Fibroblast of skin of scalp (primary cell): ENCODE measurements at places on chromosomes 5 and 9.

DNA sequence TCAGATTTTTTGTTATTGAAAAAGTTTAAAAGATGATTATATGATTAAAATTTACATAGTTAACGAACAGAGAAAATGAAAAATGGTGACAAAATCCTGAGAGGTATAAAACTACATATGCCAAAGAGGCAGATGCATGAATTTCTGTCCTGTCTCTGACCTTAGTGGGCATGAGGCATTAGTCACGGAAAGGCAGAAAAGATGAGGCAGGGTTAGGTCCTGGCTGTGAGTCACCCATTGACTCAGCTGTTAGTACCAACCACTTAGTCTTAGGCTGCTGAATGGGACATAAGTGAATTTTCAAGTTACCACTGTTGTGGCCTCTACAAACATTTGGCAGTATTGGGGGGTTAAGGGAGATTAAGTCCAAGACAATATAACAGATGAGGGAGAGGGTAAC is 33.1 kb downstream of the RASA1 start:
- DNase-seq, result peak; percentile 87

DNA sequence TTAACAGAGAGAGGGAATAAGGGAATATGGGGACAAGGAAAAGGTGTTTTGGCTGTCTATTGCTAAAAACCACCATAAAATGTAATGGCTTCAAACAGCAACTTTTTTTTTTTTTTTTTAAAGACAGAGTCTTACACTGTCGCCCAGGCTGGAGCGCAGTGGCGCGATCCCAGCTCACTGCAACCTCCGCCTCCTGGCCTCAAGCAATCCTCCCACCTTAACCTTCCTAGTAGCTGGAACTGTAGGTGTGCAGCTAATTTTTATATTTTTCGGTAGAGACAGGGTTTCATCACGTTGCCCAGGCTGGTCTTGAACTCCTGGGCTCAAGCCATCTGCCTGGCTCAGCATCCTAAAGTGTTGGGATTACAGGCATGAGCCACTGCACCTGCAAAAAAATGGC is 4.3 kb upstream of the SPATA24 start:
- DNase-seq, result no peak

GRCh38 chr5:53339962-53340540 is 140.4 kb upstream of the FST start:
- no peak for DNase-seq

DNA sequence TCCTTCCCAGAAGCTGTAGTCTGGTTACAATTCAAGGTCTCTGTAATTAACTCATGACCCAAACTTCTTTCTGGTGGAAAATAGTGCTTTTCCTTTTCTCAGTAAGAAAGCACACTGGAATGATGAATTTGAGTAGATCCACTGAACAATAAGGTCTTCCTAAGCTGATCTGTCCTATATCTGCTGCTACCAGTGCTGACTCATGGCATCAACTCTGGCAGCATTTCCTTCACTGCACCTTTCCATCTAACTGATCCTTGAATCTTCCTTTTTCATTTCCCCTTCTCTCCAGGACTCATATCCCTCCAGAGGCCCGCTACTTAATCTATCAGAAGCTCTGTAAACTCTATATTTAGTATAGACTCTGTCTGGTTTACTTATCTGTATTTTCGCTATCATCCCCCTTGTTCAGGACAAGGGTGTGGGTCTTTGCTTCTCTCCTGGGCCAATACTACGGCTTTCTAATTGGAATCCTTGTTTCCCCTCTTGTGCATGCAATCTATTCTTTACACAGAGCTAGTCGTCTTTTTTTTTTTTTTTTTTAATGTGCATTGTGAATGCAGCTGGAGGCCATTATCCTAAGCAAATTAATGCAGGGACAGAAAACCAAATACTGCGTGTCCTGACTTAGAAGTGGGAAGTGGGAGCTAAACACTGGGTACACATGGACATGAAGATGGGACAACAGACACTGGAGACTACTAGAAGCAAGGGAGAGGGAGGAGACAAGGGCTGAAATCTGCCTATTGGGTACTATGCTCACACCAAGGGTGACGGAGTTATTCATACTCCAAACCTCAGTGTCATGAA is 192.2 kb upstream of the RPS23 start:
- no peak for DNase-seq

GRCh38 chr5:178380086-178380485 is 147.5 kb upstream of the PHYKPL start:
- no peak for DNase-seq

- no peak for DNase-seq
These were observed 59.5 kb downstream of the MVB12B start for GRCh38 chr9:126386088-126386487.

- peak; percentile 78 for DNase-seq
These were observed 540.9 kb upstream of the WWC1 start for GRCh38 chr5:167750586-167750985.

DNA sequence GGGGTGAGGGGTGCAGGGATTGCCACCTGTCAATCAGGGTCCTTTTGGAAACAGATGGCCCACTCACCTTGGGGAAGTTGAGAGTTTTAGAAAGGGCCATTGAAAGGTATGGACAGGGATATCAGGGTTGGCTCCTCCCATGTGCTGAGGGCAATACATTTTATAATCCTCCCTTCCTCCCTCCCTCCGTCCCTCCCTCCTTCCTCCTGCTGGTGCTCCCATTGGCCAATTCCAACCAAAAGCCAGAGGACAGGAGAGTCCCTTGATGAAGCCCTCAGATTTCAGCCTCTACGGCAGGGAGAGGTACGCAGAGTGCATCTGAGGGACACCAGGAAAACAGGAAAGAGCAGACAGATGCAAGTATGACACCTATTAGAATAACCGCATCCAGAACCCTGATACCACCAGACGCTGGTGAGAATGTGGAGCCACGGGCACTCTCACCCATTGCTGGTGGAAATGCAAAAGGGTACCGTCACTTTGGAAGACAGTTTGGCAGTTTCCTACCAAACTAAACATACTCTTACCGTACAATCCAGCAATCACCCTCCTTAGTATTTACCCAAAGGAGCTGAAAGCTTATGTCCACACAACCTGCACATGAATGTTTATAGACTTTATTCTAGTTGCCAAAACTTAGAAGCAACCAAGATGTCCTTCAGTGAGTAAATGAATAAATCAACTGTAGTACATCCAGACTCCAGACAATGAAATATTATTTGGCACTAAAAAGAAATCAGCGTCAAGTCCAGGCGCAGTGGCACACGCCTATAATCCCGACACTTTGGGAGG is 58.2 kb upstream of the OTULINL start:
- DNase-seq, result no peak

GRCh38 chr9:124504530-124505005 is 2.6 kb downstream of the NR5A1 start:
- DNase-seq, result no peak

- no peak for DNase-seq
These were observed 33.9 kb downstream of the GNAQ start for GRCh38 chr9:77997611-77998284.

DNA sequence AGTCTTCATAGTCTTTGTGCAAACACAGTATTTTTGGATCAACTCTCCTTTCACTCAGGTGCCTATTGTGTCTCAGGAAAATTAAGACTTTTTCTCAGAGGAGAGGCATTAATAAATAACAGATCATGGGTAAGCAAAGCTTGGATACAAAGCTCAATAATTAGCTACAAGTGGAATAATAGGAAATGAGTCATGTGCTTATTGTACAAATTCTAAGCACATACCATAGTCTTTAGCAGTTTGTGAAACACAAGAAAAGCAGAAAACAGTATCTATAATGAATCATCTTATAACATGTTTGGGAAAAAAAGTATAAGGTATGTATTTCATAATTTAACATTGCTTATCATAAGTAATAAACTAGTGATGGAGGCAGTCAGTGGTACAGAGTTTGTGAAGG is 477.0 kb downstream of the CDH10 start:
- DNase-seq, result no peak

DNA sequence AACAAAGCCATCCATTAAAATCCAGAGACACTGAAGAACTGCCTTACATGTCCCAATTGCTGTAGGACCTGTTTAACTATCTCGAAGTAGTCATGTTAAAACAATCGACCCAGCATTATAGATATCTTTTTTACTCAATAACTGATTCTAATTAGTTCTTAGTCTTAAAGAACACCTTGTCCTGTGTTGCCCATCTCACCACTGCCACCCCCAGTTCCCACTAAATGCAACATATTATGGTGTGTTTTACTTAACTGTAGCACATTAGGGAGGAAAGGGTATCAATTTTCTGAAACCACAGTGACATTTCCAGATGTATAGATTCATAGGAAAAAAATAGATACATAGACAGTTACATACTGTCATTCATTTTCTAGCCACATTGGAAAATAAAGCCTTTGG is 221.2 kb downstream of the MEF2C start:
- DNase-seq, result no peak

DNA sequence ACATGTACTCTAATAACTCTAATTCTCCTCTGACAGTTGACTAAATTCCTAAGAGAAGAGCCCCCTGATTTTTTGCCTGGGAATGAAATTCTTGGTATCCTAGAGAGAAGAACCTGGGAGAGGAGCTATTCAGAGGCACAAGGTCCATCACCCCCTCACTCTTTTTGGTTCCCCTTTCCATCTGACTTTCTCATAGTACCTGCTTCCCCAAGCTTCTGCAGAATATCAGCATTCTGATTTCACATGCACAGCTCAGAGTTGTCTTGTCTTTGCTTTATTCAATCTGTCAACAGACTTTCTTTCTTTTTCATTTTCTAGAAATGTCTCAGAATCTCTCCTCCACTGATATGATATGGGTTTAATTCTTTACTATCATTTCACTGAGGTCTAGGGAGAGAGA is 141.5 kb upstream of the FBXL17 start:
- DNase-seq, result no peak

GRCh38 chr5:75622564-75622963 is 11.3 kb downstream of the ANKDD1B start:
- no peak for DNase-seq

DNA sequence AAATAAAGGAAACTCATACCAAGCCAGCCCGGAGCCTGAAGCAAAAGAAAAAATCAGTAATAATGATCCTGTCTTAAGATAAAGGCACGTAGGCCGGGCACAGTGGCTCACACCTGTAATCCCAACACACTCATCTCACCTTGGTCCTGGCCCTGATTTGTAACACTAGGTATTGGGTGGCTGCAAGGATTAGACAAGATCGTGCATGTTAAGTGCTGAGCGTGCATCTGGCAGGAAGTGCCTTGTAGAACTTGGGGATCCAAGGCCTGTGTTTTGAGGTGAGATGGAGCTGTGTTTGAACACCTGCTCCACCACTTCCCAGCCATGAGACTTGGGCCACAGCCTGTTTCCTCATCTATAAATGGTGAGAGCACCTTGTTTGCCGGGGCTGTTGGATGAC is 41.5 kb downstream of the SPRY4 start:
- DNase-seq, result no peak

GRCh38 chr5:128667152-128667551 is 129.1 kb upstream of the FBN2 start:
- no peak for DNase-seq

- peak; percentile 37 for DNase-seq
These were observed 4.1 kb upstream of the DNAJB5 start for GRCh38 chr9:34985311-34985899.

DNA sequence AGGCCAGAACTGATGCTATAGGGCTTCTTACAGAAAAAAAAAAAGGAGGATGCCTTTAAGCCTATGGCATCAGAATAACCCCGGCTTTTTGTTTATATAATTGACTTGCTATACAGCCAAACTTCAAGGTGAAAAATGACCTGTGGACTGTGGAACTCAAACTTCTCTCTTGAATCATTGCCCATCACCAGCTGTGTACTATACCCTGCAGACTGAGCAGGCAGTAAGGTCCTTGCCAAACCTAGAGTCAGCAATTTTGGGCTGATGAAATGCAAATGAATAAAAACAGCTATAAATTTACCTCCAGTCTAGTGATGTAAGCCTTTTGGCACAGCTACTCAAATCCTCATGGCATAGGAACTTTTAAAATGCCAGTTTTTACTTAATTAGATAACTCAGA is 44.5 kb upstream of the PPP3R2 start:
- DNase-seq, result no peak

GRCh38 chr9:123718188-123718587 is 211.7 kb downstream of the DENND1A start:
- DNase-seq, result no peak

- no peak for DNase-seq
These were observed 60.2 kb upstream of the SRP19 start for GRCh38 chr5:112800891-112801290.

DNA sequence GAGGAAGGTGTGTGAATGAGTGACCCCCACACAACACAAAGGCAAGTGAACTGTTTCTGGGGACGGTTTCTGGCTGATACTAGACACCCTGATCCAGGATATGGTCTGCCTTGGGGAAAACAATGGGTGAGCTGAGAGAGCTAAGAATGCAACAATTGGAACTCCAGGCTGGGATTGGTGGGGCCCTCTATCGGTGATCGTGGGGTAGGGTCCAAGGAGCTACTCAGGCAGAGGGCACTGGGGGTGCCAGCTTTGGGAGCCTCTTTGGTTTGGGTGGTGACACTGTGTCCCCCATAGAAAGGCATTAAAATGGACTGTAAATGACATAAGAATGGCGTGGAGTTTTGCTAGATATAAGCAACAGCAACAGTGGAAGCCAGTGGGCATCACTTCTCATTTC is 439.1 kb downstream of the DMAC1 start:
- DNase-seq, result no peak

- peak; percentile 6 for DNase-seq
These were observed 207.8 kb upstream of the TARS1 start for GRCh38 chr5:33232731-33233505.

DNA sequence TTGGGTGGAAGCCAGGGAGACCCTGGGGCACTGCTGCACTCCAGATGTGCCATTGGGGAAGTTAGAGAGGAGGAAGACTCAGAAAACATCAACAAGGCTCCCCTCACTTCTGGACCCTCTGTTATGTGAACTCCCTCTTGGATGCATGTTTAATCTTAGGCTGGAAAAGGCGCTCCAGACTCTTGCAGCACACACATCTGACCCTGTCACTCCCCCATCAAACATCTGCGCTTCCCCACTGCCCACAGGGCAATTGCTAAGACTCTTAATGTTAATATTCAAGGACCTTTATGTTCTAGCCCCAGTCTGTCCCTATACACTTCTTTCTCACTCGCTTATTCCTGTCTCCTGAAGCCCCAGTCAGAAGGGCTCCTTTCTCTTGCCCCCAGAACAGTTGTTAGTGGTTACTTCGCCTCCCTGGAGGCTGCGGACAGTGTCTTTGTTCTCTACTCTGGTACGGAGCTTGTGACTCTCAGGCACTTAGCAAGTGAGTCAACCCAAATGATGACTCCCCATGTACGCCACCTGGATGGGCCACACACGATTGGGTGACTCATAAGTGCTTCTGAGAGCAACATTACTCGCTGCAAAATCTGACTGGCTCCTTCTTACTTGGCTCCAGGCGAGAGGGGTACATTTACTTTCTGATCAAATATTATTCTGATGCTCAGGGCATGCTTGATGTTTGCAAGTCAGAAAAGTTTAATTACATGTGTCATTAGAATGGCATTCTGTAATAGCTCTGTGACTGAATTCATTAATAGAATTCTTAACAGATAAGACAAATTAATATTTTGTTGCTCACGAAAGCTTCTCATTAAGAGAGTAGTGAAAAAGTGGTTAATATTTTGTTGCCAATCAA is 193.6 kb downstream of the HSPA4 start:
- peak; percentile 73 for DNase-seq

- DNase-seq, result no peak
These were observed 417.8 kb downstream of the TMEM161B start for GRCh38 chr5:87850843-87851242.

- DNase-seq, result no peak
These were observed 22.1 kb upstream of the IL13 start for GRCh38 chr5:132635873-132636272.
